Foreskin keratinocyte (primary cell): ENCODE measurements at places on chromosomes 7 and 10. TPM values are rescaled to one million over a fixed set of nuclear protein-coding genes. Genes with fewer than 3 reads are reported as not detected.

Gene MOGAT3
- not detected in 2 replicates for polyA plus RNA-seq

- no peak for DNase-seq
These were observed 650.5 kb downstream of the SORCS3 start for GRCh38 chr10:105291571-105291970.

Gene NRCAM
- 3.3 and 8.4 TPM in 2 replicates for polyA plus RNA-seq

Gene NRAP
- not detected in 2 replicates for polyA plus RNA-seq

Gene INMT
- not detected in 2 replicates for polyA plus RNA-seq

Gene TEX36
- not detected in 2 replicates for polyA plus RNA-seq

Gene UCMA
- polyA plus RNA-seq: not detected in 2 replicates

Gene FGL2
- polyA plus RNA-seq: not detected in 2 replicates

Gene PLAU
- polyA plus RNA-seq: 544 and 1,190 TPM in 2 replicates

Gene NXPH1
- polyA plus RNA-seq: not detected in 2 replicates

GRCh38 chr7:6164491-6164890, 107.9 kb downstream of the CYTH3 start:
- no peak for DNase-seq

Gene SLK
- polyA plus RNA-seq: 10.5 and 11.1 TPM in 2 replicates

Gene TUBB8
- not detected in 2 replicates for polyA plus RNA-seq

GRCh38 chr10:96576277-96576980, 10.4 kb downstream of the TM9SF3 start:
- DNase-seq: no peak

Gene HOXA9
- 34.9 and 51.1 TPM in 2 replicates for polyA plus RNA-seq

- peak; percentile 67 for DNase-seq
These were observed 29.2 kb downstream of the TFAM start for GRCh38 chr10:58414270-58415041.

DNA sequence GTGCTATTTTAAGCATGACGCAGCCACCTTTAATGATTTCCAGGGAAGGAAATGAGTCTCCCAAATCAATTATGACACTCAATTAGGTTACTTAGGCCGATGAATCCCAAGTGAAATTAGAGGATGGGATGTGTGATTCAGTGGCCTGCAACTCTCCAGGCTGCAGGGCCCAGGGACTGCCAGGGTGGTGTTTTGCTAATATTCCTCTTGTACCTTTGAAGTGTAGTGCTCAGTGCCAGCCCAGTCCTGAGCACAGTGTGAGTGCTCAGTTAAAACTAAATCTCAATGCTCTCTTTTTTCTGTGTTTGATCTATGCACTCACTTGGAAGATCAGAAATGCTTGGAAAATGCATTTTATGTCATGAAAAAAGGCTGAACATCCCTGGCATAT, 51.6 kb downstream of the SEM1 start:
- DNase-seq: no peak

DNA sequence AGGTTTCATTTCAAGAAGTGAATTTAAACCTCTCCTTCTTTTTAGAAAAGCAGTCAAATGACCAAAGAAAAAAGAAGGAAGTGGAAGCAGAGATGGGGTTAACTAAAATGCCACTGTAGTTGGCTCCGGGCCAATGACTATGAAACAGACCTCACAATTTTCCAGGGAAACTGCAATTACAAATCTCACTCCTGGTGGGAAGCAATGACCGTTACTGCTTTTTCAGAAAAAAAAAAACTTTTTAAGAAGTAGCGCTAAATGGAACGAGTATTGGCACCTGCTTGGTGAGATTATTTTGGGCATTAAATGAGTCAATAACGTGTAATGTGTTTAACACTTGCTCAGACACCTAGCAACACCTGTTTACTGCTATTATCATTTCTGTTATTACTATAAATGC, 1.2 kb downstream of the SFRP4 start:
- DNase-seq: no peak

GRCh38 chr10:78299851-78300468, 266.3 kb downstream of the RPS24 start:
- DNase-seq: no peak

DNA sequence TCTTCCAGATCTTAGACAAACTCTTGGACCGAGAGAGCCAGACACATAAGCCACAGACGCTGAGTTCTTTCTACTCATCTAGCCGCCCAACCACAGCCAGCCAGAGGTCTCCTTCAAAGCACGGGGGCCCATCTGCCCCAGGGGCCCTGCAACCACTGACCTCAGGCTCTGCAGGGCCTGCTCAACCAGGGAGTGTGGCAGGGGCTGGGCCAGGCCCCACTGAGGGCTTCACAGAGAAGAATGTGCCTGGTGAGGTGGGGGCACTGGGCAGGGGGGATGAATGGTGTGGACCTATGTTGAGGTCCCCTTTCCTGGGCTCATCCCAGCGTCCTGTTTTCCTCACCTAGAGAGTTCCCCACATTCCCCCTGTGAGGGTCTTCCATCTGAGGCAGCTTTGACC, 11.4 kb downstream of the ZSWIM8 start:
- DNase-seq: no peak

GRCh38 chr10:92829042-92829785, 19.1 kb upstream of the EXOC6 start:
- DNase-seq: no peak

DNA sequence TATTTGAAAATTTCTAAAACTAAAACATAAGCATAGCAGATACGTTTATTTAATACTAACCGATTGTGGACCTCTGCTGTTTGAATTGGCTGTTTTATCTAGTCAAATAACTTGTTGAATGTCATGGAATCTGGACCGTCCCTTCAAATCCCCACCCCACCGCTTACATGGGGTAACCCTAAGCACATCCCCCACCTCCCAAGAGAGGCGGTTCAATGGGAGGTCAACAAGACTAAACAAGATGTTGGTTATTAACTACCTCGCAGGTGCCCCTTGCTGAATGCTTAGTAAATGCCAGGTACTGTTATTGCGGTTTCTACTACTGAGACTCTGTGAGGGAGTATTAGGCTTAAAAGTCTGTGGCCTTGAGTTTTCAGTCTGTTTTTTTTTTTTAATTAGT, 70.9 kb downstream of the DAGLB start:
- no peak for DNase-seq

Gene ZWINT
- polyA plus RNA-seq: 53.2 and 79.2 TPM in 2 replicates
